ENCODE measurements at places on chromosomes 12 and 14.

DNA sequence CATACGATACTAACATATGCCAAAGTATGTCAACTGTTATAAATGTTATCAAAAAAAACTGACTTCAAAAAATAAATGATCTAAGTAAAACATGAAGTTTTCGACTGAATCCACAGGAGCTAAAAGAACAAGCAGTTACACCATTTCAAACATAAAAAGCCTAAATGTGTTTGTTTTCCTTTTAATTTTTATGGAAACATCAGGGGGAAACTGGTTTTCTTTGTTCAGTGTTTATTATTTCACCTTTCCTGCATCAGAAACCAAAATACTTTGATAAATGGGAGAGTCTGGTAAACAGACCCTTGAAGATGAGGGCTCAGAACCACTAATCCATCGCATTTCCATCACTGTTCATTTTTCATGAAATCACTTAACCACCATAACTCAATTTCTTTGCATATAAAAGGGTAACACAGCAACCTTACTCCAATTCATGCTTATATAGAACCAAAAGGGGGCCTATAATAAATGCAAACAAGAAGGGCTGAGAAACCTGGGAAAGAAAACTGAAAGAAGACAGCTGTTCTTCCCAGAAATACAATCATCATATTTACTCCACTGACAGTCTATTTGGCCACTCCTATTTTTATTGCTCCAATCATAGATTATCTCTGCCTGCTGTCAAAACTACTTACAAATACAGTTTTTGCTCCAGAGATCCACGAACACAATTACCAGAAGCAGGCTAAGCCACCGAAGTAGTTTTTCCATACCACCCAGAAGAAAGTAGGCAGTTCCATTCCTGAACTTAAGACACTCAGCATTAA is 17.0 kb downstream of the FGD6 start:
- DNase-seq, result no peak

- no peak for DNase-seq
Measured at GRCh38 chr12:86777325-86777724, 521.1 kb upstream of the MGAT4C start.

DNA sequence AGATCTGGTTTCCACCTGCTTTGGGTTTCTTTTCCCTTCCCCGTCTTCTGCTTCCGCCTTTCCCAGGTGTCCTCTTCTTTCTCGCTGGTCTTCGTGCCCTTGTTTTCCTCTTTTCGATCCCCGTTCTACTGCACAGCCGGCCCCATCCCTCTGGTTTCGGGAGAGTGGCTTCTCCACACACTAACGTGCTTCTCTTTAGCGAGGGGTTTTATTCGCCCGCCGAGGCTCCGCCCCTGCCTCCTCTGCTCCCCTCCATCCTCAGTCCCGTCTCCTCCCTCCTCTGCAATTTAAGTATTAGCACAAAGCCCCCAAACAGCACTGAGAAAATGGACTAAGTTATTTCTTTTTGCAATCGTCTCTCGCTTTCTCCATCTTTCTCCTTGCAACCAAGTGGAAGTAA is at the start of gene SLC7A8:
Gene SLC7A8, minus strand, starts transcription at position 182 of the 400 bp plus-strand sequence. CDS start 746 bp downstream, outside the sequence.
- DNase-seq, result peak; percentile 47

GRCh38 chr14:77885367-77885766 is 85.5 kb downstream of the ADCK1 start:
- no peak for DNase-seq

DNA sequence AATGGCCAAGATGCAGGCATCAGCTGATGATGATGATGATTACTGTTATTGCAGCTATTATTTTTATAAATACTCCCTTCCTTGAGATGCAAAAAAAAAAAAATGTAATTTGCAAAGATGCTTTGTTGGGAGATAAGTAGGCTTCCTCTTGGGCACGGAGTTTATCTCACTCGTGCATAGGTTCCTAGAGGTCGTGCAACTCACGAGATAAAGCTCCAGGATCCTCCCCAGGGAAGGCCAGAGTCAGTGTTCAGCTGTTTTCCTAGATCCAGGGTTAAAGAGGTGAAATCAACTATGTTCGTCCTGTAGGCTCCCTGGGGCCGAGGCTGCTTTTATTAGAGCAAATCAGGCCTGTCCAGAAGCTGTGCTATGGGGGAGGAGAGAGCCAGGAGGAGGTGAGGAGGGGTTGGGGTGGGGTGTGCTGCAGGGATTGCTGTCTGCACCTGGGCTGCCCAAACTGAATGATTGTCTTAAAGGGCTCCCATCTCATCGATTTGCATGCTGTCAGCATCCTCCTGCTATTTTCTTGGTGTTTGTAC is 270.3 kb downstream of the NRXN3 start:
- no peak for DNase-seq

GRCh38 chr14:76491172-76491930 is 115.4 kb downstream of the ESRRB start:
- no peak for DNase-seq
